ENCODE measurements at places on chromosomes 11 and 22. TPM values are rescaled to one million over a fixed set of nuclear protein-coding genes. Genes with fewer than 3 reads are reported as not detected.
A peak's percentile ranks its signal among the peaks of the same experiment; 100 is the strongest.

DNA sequence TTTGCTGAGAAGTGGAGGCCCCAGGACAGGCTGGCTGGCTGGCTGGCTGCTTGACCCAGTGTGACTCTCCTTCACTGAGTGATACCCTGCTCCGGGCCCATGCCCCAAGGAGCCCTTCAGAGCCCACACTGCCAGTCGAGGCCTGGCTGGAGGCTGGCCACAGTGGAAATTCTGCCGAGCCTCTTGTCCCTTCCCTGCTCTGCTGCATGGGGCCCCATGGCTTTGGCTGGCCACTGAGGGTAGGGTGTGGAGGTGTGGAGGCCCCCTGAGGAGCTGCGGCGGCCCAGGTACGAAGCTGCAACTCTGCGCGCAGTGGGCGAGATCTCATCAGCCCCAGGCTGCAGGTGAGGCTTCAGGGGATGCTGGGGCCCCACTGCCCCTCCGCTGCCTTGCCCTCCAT lies 33.4 kb upstream of the HMOX1 start:
- no peak for DNase-seq
- H3K36me3 ChIP-seq = peaks cover 45% of the 10 kb centered on the region
- H3K4me1 ChIP-seq = peaks cover 29% of the 10 kb centered on the region
- H3K27me3 ChIP-seq = no peaks in the 10 kb centered on the region
- H3K4me3 ChIP-seq = no peak overlapping the region

The IGSF9B gene
- 5.5 TPM for total RNA-seq

The CD3D gene
- total RNA-seq = 7.4 TPM

DNA sequence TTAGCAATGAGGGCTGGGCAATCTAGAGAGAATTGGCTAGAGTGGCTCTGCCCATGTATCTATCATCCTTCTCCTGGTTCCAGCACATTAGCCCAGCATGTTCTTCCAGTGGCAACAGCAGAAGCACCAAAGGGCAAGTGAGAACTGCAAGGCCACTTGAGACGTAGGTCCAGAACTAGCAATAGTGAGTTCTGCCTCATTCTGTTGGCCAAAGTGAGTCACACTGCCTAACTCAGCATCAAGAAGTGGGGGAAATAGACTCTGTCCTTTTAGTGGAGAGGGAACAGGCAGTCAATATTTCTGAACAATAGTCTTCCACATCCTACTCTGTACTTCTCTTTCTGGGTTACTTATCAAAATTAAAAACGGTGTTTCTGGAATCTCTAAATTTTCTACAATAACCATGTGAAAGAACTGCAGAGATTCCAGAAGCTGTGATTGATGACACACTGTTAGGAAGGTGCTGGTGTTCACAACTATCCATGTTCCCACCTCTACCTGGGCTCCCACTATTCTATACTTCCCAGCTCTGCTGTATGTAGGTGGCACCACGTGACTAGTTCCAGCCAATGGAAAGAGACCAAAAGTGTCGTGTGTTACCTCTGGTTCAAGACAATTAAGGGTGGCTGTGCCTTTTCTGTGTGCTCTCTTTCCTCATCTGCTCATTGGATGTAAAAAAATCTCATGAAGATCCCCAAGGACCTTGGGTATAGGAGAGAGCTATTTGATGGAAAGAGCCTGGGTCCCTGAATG lies 23.4 kb upstream of the GRK3 start:
- H3K27me3 ChIP-seq = no peaks in the 10 kb centered on the region
- no peak overlapping the region for H3K27ac ChIP-seq
- H3K4me1 ChIP-seq = no peaks in the 10 kb centered on the region

DNA sequence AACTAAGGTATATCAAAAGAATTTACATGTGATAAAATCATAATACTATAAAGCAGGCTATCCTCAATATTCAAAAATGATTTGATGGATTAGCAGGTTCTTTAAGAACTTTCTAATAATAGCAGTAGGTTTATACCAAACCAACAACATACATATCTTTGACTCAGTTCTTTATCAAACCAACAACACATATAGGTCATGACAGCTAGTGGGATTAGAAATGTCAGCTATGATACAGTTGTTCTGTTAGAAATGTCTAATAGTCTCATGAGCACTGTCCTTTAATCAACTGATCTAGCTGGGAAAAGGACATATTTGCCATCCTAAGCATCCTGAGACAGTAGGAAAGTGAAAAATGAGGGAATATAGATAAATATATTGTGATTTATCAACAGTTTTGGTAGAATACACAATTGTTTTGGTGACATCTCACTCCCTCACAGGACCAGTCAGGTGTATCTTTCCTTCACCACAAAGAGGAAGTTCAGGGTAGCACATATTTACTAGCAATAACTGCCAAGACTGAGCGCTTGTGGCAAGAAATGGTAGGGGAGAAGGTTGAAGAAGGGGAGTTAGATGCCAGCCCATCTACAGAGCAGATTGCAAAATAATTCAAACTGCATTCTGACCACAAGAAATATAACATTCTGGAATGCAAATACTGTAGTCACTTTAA lies 90.8 kb upstream of the APOA1 start:
- H3K27ac ChIP-seq = no peak overlapping the region
- no peak overlapping the region for H3K4me3 ChIP-seq
- no peaks in the 10 kb centered on the region for H3K27me3 ChIP-seq
- H3K36me3 ChIP-seq = peaks cover 30% of the 10 kb centered on the region
- DNase-seq = no peak

- no peak for DNase-seq
- no peak within 1 kb of the TSS for H3K27ac ChIP-seq
- H3K36me3 ChIP-seq = no peaks in the 10 kb centered on the region
- H3K27me3 ChIP-seq = no peaks in the 10 kb centered on the region
- H3K4me1 ChIP-seq = no peaks in the 10 kb centered on the region
- no peak within 1 kb of the TSS for H3K4me3 ChIP-seq
Observed at GRCh38 chr22:37983860-37984791, at the start of gene SOX10. SOX10 (minus strand) TSS chr22:37984555; CDS start chr22:37983784, 771 bp downstream.

The OR4D5 gene
- not detected for total RNA-seq

DNA sequence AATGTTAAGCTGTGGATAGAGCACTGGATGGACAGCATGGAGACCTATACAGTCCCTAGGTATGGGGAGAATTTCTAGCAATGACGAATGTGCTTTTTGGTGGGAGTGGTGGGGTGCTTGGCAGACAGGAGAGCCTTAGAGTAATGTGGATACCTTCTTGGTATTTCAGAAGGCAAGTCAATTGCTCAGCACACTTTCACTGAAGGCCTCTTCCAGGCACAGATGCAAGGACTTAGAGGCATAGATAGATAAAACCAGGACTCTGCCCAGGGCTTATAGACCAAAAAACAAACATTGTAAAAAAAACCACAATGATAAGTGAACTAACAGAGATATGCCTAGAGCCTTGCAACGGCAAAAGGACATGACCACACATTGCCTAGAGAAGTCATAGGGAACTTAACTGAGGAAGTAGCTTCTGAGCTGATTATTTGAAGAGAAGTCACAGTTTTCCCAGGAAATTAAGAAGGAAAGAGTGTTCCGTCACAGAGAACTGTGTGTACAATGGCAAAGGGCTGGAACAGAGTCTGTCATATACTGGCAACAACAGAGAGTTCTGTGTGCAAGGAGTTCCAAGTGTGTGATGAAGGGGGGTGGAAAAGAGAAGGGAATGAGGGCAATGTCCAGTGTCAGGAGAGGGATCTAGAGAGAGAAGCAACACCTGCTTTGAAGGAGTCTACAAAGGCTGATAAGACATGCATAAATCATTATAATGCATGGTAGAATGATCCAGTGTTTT lies 65.9 kb upstream of the PICALM start:
- H3K4me1 ChIP-seq = peaks cover 24% of the 10 kb centered on the region
- H3K27ac ChIP-seq = no peak overlapping the region

The ALG12 gene
- total RNA-seq = 25.9 TPM

The YWHAH gene
- total RNA-seq = 171 TPM

- no peaks in the 10 kb centered on the region for H3K4me1 ChIP-seq
- no peak overlapping the region for H3K27ac ChIP-seq
- H3K4me3 ChIP-seq = no peak overlapping the region
- no peak for DNase-seq
- no peaks in the 10 kb centered on the region for H3K27me3 ChIP-seq
Observed at GRCh38 chr11:103483996-103484395, 374.8 kb downstream of the DYNC2H1 start.

GRCh38 chr11:62443390-62444235 lies 24.8 kb downstream of the SCGB1A1 start:
- H3K4me1 ChIP-seq = peaks cover 51% of the 10 kb centered on the region
- peak overlapping the region; percentile 49 for H3K4me3 ChIP-seq
- no peaks in the 10 kb centered on the region for H3K27me3 ChIP-seq
